Breast epithelium (tissue), 4 donors: ENCODE measurements at places on chromosomes 6 and 20.

DNA sequence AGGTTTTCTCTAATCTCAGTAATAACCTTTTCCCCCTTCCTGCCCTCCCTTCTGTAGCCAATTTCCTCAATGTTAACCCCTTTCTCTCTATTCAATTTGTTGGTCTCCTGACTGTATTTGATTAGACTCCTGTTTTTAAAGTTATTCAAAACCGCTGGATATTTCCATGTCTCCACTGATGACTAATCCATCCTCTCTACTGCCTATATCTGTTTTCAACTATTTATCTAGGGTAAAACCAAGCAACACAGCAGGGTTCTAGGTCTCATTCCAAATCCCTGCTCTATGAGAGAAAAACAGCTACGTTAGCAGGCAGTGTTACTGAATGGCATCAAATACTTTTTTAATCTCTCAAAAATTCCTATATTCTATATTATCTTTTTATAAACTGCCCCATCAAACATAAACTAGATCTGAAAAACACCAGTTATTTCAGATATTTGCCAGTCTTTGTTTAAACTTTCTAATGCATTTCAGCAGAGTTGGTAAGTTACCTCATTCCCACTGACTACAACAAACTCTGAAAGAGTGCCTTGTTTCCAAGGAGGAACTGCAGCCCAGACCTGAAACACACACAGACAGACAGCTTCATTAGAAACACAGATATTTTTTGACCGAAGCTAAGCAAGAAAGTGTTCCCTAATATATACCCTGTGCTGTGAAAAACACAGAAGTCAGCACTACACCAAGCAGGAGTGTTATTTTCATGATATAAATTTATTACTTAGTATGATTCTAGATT, 8.2 kb downstream of the RTN4IP1 start:
- no peaks in the 10 kb centered on the region for H3K36me3 ChIP-seq

DNA sequence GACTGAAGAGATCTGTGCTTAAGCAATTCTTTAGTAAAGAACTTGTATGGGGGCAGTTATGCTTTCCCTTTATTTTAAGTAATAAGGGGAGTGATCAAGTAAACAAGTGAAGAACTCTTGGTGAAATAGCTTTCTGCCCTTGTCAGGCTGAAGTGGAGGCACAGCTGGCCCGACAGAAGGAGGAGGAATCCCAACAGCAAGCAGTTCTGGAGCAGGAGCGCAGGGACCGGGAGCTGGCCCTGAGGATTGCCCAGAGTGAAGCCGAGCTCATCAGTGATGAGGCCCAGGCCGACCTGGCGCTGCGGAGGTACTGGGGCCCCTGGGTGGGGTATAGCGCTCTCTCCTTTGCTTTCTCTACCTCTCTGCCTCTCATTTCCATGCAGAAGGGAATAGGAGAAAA, 143.3 kb downstream of the MYO6 start:
- no peaks in the 10 kb centered on the region for H3K4me1 ChIP-seq
- H3K27me3 ChIP-seq = no peaks in the 10 kb centered on the region
- no peaks in the 10 kb centered on the region for H3K36me3 ChIP-seq
- H3K27ac ChIP-seq = no peak overlapping the region

DNA sequence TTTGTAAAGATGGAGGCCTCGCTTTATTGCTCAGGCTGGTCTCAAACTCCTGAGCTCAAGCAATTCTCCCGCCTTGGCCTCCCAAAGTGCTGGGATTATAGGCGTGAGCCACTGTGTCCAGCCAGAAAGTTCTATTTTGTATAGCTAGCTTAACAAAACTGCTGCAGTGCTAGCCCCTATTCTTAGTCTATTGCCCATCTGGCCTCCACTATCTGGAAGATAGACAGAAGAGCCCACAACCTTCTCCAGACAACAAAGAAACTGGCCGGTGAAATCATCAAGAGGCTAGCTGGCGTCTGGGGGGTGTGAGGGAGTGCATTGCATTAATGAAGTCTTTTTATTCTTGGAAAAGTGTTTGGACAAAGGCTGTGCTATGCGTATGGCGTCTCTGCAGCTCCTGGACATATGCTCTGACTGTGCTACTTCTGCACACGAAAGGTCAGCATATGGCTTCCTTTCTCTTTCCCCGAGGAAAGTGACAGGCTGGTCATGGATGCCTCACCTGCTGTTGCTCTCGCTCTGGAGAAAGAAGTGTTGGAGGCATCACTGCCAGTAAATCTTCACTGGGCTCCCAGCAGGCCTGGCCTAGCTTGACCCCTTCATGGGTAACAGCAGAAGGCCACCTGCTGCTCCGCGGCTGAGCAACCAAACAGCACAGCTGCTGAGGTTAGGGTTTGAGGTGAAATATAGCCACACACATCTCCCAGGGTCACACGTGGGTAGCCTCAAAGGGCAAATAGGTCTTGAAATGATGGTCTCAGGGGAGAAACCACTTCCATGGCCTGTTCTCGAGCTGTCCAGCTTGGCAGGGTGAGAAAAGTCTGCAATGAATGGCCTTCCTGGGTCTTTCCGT, 95.1 kb upstream of the IYD start:
- H3K27me3 ChIP-seq = no peaks in the 10 kb centered on the region
- H3K4me1 ChIP-seq = no peaks in the 10 kb centered on the region
- no peaks in the 10 kb centered on the region for H3K36me3 ChIP-seq
- no peak overlapping the region for H3K27ac ChIP-seq
- no peak for DNase-seq
- no peak overlapping the region for H3K4me3 ChIP-seq

GRCh38 chr20:49989234-49990065, 6.7 kb downstream of the SNAI1 start:
- H3K4me1 ChIP-seq = peaks cover 16% of the 10 kb centered on the region
- no peaks in the 10 kb centered on the region for H3K36me3 ChIP-seq
- H3K27me3 ChIP-seq = no peaks in the 10 kb centered on the region
